ENCODE measurements at places on chromosomes 2 and 18.

GRCh38 chr2:141455211-141455826 is 675.5 kb downstream of the LRP1B start:
- DNase-seq, result no peak

GRCh38 chr2:45761635-45762034 is 110.2 kb downstream of the PRKCE start:
- DNase-seq, result no peak

GRCh38 chr2:174365571-174365970 is 30.0 kb upstream of the SCRN3 start:
- no peak for DNase-seq

- no peak for DNase-seq
Observed at GRCh38 chr18:653512-653911, 3.9 kb upstream of the TYMS start.

DNA sequence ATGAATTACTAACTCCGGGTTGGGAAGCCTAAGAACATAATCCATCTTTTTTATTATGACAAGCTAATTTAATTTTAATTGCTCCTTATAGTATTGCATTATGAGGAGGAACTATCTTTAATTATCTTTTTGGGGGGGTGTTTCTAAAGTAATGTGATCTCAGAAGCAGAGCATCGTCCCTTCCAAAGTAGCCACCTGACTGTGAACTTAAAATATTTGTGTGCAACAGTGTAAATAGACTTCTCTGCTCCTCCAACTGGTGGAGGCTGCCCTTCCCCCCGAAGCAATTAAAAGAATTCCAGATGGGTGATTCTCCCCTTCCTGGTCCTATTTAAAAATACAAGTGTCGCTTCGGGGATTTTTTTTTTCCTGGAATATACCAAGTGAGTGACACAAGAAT is 55.7 kb downstream of the TCF7L1 start:
- no peak for DNase-seq

- DNase-seq, result no peak
Observed at GRCh38 chr2:162746310-162746709, 92.3 kb downstream of the KCNH7 start.

- DNase-seq, result no peak
Observed at GRCh38 chr2:5898667-5899066, 206.5 kb downstream of the SOX11 start.

GRCh38 chr2:170291474-170291873 is 113.5 kb downstream of the MYO3B start:
- no peak for DNase-seq

- DNase-seq, result peak; percentile 66
Observed at GRCh38 chr2:226660526-226660925, 139.1 kb downstream of the IRS1 start.

DNA sequence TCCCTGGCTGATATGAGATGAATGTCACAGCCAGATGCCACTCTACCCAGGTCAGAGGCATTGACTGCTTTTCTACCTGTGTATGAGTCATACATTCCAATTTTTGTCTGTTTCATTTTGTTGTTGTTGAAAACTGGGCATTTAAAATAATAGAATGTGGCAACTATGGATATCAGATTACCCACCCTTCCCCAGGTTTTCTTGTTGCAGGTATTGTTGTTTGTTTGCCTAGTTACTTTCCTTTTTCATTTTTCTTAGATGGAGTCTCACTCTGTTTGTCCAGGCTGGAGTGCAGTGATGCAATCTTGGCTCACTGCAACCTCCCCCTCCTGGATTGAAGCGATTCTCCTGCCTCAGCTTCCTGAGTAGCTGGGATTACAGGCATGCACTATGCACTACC is 70.2 kb downstream of the LRRC30 start:
- DNase-seq, result no peak

- no peak for DNase-seq
Observed at GRCh38 chr18:78323453-78324197, 656.0 kb upstream of the SALL3 start.

DNA sequence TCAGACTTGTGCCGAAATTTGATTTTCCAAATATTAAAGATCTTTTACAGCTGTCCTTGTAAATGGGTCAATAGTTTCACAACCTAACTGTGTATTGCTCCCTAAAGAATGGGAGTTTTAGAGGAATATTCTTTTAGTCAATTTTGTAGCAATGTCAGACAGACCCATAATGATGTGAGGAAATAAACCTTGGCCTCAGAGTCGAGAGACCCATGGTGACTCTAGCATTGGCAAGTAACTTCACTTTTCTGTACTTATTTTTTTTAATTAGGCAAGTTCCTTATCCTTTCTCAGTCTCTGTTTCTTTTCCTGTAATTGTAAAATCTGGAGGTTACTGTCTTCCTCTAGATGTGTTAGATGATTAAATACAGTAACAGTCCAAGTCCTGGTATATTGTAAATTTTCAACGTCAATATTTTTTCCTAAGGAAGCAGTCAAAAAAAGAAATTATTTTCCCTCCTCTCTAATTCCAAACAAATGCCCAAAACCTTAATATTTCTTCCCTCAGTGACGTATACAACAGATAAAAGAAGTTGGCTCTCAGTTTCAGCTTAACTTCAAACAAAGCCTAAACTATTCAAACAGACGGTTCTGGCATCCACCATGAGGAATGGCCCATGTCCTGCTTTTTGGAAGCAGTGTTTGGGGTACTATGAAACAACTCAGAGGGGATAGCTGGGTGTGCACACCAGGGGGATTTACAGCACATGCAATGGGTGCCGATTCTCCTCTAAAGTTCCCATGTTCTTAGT is 466.7 kb downstream of the TNS1 start:
- no peak for DNase-seq

GRCh38 chr2:198928026-198928425 is 529.7 kb downstream of the SATB2 start:
- DNase-seq, result no peak

DNA sequence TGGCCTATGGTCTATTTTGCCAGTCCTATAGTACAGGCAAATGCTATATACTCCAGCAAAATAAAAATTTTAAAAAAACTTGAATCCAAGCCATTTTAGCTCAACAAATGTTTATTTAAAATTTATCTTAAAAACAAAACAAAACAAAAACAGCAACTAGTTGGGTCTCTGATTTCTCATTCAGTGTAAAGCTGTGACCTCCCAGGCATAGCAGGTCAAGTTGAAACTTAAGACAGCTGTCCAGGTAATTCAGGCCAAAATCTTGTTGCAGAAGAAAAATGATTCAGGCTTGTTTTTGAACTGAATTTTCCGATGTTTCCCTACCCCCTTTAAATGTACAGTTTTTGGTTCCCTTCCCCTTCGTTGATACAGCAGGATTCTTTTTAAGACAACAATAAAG is 58.5 kb downstream of the CABLES1 start:
- no peak for DNase-seq

DNA sequence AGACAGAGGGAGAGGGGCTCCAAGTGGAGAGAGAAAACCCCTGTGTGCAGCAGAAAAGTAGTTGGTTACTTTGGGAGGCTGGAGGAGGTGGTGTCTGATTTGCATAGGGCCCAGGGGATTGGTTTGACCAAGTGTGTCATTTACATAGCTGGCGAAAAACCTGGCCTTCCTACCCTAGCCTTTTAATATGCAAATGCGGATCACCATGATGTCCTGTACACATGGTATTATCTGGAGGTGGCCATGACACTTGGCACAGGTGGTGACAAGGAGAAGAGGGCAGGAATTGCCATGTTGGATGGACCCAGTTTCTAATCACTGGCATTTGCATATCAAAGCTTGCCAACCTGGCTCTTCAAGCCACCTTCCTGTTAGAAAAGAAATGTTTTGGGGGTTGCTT is 120.8 kb upstream of the CHAC2 start:
- no peak for DNase-seq

DNA sequence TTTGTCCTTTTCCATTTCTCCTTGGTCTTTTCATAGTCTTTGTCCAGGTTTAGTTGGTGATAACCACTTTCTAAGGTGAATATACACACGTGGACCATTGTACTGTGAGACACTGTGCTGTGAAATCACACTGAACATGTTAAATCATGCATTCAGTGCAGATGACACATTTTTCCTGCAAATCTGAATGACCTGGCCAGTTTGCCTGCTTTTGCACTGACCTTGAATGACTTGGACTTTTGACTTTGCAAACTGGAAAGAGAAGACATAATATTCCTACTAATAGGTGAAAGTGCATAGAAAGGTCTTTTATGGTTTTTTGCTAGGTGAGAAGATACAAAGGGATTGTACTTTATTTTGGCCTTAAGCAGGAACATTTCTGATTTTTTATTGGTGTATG is 21.7 kb upstream of the PHLPP1 start:
- DNase-seq, result no peak

- DNase-seq, result no peak
Observed at GRCh38 chr2:60555783-60556139, 2.3 kb upstream of the BCL11A start.

DNA sequence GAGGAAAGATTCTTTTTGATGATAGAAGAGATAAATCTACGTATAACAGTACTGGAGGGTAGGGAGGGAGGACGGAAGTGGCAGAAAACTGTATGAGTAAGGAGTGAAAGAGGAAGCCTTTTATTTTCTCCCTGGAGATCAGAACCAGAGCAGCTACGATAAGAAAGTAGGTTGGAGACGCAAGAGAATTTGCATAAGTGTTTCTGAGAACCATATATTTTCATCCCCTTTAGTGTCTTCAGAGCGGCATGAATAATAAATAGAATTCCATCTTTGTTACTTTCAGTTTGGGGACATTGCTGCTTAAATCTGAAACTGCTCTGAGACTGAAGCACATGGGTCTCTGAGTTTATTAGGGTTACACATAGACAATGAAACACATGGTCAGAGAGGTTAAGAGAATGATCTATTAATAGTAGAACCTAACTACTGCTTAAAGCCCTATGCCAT is 230.2 kb upstream of the TNP1 start:
- DNase-seq, result no peak

GRCh38 chr18:47605093-47605492 is 325.4 kb downstream of the SMAD2 start:
- no peak for DNase-seq

GRCh38 chr2:98654699-98655495 is 46.5 kb downstream of the UNC50 start:
- no peak for DNase-seq

GRCh38 chr2:217903142-217903858 is 99.5 kb downstream of the TNS1 start:
- DNase-seq, result no peak

DNA sequence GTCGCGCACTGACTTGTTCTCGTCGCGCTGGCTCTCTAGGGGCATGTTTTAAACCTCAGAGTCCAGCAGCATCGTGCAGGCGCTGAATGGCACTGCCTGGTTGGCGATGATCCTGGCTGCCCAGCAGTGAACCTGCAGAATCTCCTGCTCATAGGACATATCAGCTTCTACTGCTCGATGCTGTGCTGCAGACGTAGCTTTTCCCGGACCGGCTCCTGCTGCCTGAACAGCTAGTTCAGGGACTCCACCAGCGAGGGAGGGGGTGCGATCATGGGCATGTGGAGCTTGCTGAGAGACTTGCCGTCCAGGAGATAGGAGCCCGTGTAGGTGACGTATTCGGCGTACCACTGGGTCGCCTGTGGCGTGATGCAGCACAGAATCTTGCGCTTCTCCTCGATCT is 890.0 kb upstream of the LRRTM1 start:
- no peak for DNase-seq

DNA sequence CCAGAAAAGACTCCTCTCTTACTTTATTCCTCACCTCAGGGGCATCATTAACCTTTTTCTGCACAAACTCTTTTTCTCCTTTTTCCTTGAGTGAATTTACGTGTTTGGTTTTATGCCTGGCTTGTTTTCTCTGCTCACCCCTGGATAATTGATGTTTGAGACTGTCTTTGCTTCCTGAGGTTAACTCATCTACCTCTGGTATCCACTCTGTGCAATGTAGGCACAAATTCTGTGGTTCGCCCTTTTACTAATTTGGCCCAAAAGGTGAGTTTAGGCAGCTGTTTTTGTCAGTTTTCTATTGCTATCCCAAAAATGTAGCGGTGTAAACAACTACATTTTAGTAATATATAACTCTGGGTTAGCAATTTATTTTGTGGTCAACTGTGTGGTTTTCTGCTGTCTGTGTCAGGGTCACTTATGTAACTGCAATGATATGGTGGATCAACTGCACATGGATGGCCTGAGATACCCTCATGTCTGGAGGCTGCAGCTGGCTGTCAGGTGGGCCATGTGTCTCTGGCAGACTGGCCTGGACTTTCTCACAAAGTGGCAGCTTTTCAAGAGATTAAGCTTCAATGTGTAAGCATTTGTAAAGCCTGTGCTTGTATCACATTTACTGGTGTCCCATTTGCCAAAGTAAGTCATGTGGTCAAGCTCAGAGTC is 329.7 kb downstream of the FSIP2 start:
- no peak for DNase-seq

- no peak for DNase-seq
Observed at GRCh38 chr2:131112529-131112928, 7.4 kb downstream of the PLEKHB2 start.

GRCh38 chr18:2927745-2928144 is 80.9 kb downstream of the EMILIN2 start:
- no peak for DNase-seq

- no peak for DNase-seq
Observed at GRCh38 chr18:70256994-70257393, 31.9 kb upstream of the SOCS6 start.

DNA sequence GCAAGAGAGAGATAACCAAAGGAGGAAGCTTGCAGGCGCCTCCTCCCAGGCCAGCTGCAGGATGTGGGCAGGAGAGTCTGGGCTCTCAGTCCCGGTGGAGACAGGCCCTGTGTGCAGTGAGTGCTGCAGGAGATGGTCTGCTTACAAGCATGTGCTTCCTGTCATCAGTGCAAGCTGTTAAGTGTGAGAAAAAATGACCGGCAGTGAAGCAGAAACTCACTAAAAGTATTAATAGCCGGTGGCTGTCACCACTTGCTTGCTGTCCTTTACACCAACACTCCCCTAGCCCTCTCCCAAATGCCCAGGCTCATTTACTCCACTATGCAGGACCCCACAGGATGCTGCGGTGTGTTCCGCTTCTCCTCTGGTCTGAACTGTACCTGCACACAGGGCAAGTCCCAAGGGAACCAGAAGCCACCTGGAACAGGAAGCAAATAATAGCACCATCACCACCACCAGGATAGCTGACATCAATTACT is 435.6 kb upstream of the HS6ST1 start:
- no peak for DNase-seq

DNA sequence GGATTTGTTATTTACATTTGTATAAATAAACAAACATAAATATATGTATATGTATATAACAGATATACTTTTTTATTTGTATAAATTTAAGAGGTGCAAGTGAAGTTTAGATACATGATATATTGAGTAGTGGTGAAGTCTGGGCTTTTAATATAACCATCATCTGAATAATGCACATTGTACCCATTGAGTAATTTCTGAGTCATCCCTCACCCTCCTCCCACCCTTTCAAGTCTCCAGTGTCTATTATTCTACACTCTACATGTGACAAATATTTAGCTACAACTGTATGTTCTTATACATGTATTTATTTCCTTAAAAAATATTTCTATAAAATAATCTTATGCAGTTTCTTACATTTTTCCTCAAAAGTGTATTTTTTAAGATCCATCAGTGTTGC is 358.7 kb upstream of the TFPI start:
- no peak for DNase-seq

- DNase-seq, result no peak
Observed at GRCh38 chr18:6561862-6562291, 147.2 kb upstream of the L3MBTL4 start.

GRCh38 chr18:70194227-70194890 is 11.1 kb downstream of the RTTN start:
- no peak for DNase-seq

- no peak for DNase-seq
Observed at GRCh38 chr2:17362956-17363355, 155.3 kb downstream of the RAD51AP2 start.

- no peak for DNase-seq
Observed at GRCh38 chr2:137938204-137938603, 26.1 kb upstream of the HNMT start.

Measured in HFFc6 (cell line).